DMS79 (cell line): ENCODE measurements at places on chromosomes 13 and 19.

- no peak for DNase-seq
Observed at GRCh38 chr19:42288387-42288786, 13.5 kb upstream of the PRR19 start.

DNA sequence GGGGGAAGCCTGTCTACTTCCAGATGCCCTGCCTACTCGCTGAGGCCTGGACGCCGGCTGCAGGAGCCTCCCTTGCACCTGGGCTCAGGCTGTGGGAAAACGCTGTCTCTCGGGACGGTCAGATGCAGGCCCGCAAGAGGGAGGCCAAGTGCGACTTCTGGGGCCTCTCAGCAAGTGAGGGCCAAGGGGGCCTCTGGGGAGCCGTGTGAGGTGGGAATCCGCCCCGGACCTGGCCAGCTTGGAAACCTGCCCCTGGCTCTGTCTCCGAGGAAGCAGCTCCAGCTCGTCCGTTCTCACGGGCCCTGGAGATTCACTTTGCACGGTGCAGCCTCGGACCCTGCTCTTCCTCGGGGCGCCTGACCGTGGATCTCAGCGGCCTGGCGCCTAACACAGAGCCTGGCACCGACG is 11.4 kb upstream of the CRTC1 start:
- no peak for DNase-seq

DNA sequence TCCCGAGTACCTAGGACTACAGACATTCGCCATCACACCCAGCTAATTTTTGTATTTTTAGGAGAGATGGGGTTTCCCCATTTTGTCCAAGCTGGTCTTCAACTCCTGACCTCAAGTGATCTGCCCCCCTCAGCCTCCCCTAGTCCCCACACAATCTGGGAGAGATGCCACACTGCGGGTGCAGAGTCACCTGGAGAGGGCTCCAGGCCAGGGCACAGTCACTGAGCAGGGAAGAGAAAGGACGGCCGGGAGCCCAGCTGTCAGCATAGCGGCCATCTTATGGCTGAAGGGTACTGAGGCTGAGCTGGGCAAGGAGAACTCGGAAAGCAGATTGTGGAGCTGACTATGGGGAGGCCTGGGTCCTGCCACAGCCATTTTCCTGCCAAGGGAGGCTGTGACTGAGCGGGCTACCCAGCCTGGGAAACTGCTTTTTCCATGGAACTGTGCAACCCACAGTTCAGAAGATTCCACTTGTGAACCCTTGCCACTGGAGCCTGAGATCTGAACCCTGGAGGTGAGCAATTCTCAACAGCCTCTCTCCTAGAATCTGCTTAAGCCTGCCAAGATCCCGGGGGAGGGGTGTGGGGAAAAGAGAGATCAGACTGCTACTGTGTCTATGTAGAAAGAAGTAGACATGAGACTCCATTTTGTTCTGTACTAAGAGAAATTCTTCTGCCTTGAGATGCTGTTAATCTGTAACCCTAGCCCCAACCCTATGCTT is 109.2 kb downstream of the ZNF486 start:
- DNase-seq, result no peak

GRCh38 chr19:55197528-55197927 is 11.8 kb downstream of the PTPRH start:
- no peak for DNase-seq

GRCh38 chr13:73808318-73808717 is 325.9 kb downstream of the KLF12 start:
- no peak for DNase-seq

DNA sequence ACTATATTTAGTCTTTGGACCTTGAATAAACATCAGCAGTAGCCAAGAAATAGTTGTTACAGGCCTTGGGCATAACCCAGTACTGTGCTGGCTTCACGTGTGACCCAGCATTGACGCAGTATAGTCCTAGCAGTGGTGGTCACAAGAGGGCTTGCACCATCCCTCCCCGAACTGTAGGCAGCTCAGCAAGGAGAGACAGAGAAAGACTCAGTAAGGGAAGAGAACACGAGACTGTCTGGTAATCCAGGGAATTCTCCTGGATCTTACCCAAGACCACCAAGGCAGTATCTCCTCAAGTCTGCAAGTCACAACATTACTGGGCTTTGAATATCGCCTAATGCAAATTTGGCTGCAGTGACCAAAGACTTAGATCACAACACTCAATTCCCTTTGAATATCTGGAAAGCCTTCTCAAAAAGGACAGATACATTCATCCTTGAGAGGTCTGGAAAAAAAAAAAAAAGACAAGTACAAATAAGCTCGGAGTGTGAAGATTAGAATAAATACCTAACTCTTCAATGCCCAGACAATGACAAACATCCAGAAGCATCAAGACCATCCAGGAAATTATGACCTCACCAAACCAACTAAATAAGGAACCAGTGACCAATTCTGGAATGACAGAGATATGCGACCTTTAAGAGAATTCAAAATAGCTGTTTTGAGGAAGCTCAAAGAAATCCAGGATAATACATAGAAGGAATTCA is 39.7 kb downstream of the CAB39L start:
- DNase-seq, result no peak

GRCh38 chr19:53813996-53814395 is 10.1 kb downstream of the NLRP12 start:
- no peak for DNase-seq

- DNase-seq, result no peak
Observed at GRCh38 chr19:49222011-49222410, 64.4 kb downstream of the TRPM4 start.

DNA sequence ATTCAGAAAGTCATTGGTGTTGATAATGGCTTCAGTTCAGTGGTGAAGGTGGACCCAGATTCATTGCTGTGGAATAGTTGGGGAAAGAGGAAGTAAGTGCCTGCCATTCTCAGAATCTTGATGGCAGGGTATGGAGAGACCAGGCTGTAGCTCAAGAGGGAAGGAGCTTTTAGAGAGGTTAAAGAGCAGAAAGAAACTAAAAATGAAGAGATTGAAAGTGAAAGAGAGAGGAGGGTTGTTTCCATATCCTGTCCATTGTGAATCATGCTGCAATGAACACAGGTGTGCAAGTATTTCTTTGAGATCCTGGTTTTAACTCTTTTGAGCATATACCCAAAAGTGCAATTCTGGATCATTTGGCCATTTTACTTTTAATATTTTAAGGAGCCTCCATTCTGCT is 12.5 kb downstream of the GJB6 start:
- no peak for DNase-seq
